ENCODE measurements at places on chromosomes 5 and 9.

GRCh38 chr5:150163547-150164059, 3.0 kb upstream of the CDX1 start:
- DNase-seq: no peak

DNA sequence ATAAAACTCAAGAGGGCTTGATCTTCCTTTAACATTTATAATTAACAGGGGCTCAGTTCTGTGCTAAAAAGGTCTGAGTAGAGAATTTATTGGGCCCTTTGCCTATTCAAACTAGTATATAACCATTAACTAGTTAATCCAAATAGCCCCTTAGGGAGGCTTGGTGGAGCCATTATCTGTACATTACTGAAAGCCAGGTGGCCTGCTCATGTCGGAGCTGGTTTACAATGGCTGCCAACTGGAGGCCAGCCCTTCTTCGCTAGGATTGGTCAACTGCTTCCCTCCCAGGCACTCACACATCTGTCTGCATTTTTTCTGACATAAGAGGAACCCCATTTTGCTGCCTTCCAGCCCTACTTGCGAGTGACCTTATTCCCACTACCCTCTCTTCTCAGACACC, 30.4 kb upstream of the NDFIP1 start:
- no peak for DNase-seq

DNA sequence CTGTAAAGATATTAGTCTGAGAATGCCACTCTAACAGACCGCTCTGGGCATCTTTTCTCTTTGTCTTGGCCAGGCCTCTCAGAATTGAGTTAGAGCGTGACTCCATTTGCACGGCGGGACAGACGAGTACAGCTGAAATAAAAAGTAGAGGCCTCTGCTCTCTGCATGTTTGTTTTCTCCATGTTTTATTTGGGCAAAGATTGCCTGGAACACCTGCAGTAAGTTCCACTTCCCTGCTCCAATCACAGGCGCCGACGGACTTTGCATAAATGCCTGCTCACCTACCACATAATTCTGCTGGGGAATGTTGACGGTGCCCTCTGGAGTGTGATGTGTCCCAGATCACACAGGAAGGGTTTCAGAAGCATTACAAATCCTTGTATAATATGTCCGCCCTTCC, 10.6 kb downstream of the SPOCK1 start:
- DNase-seq: no peak

DNA sequence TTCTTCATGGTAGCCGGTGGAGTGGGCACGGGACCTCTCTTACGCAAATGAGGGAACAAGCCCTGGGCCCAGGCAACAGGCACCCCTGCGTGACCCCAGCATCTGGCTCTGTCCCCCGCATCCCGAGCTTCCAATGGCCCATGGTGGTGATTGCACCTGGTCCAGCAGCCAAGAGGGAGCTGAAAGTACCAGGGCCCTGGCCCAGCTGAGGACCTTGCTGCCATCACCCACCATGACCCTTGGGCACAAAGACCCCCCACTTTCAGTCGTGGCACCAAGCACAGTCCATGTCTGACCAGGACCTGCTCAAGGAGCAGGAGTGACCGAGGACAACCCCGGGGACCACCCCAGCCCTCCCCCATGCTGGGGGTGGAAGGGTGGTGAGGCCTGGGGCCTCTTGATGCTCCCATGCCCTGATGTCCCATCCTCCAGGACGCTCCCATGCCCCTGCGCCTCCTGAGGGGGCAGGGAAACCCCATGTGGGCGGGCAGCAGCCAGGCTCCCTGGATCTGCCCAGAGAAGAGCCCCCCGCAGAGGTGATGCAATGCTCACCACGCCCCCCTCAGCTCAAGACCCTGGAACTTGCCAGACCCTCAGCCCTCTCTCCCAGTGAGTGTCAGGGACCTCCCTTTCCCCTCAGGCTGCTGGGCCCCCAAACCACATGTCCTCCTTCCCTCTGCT, 123.9 kb downstream of the ADAMTS2 start:
- DNase-seq: no peak

- DNase-seq: no peak
Measured at GRCh38 chr9:136533775-136534157, 12.1 kb downstream of the NOTCH1 start.

DNA sequence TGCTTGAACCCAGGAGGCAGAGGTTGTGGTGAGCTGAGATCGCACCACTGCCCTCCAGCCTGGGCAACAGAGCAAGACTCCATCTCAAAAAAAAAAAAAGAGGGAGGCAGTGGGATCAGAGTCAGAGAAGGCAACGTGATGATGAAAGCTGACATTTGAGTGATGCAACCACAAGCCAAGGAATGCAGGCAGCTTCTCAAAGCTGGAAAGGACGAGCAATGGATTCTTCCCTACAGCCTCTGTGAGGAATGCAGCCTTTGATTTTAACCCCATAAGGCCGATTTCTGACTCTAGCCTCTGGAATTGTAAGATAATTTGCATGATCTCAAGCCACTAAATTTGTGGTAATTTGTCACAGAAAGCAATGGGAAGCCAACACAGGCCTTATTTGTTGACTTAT, 9.8 kb downstream of the TGFBI start:
- no peak for DNase-seq

- DNase-seq: no peak
Measured at GRCh38 chr5:40738502-40738901, 17.3 kb downstream of the TTC33 start.

- DNase-seq: no peak
Measured at GRCh38 chr9:4838189-4838546, 45.4 kb downstream of the RCL1 start.

GRCh38 chr9:91664663-91665062, 241.0 kb upstream of the NFIL3 start:
- DNase-seq: no peak

DNA sequence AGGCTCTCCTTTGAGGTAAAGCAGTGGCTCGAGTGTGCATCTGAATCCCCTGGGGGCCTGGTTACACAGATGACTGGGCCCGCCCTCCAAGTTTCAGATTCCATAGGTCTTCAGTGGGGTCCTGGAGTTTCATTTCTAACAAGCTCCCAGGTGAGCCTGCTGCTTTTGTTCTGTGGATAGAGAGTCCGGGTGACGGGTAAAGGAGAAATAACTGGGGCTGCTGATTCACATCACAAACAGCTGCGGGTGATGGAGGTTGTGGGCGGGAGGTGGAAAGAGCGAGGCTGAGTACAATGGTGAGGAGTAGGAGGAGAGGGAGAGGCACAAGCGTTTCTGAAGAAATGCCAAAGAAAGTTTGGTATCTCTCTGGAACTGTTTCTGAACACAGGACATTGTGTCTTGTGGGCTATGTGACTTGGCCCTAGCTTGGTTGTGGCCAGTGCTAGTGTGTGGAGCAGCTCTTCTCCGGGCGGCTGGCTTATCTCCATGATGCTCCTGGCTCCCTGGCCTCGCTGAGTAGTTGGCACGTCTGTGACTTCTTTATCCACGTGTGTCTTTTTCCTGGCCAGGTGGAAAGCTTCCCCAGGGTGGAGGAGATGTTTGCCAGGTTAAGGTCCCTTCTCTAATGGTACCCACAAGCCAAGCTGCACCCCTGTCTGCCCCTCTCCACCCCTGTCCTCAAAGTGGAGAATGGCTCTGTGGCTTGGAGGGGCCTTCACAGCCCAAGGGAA, 61.7 kb downstream of the HSPA4 start:
- DNase-seq: no peak

GRCh38 chr5:92885950-92886349, 695.1 kb downstream of the NR2F1-AS1 start:
- DNase-seq: no peak

- DNase-seq: no peak
Measured at GRCh38 chr9:133889584-133890301, 102.4 kb downstream of the VAV2 start.

DNA sequence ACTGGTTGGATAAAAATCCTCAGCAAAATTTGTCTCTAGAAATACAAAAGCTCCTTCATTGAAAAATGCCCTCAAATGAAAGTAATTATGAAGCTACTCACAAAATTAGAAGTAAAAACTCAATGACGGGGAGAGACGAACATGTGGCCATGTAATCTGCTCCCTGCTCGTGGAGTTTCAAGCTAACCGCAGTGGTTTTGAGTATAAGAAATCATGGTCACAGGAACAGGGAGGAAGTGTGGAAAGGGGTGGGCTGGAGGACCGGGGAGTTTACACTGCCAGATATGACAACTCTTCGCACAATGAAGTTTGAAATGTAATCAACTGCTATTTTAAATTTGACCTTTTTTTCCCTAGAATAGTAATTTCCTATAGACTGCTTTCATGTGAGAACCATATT, 765.4 kb upstream of the DMAC1 start:
- DNase-seq: no peak

- peak; percentile 45 for DNase-seq
Measured at GRCh38 chr9:94065535-94065961, 18.7 kb upstream of the PTPDC1 start.

- no peak for DNase-seq
Measured at GRCh38 chr5:112210430-112211005, 208.6 kb downstream of the EPB41L4A start.

DNA sequence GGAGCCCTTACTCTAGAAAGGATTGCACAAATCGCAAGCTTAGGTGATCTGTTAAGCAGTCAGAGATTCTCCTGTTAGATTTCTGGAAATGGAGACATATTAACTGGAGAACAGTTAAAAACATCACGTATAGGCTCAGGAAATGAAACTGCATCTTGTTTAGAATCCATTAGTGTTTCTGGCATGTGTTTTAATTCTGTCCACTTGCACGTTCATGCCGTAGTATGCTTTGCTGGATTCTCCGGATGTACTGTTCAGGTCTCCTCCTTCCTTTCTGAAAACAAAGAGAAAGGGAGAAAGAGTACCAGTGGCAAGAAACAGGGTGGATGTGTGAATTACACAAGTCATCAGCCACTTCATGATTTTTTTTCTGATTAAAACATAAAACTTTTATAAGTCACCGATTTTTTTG, 2.5 kb upstream of the RGMB start:
- no peak for DNase-seq

DNA sequence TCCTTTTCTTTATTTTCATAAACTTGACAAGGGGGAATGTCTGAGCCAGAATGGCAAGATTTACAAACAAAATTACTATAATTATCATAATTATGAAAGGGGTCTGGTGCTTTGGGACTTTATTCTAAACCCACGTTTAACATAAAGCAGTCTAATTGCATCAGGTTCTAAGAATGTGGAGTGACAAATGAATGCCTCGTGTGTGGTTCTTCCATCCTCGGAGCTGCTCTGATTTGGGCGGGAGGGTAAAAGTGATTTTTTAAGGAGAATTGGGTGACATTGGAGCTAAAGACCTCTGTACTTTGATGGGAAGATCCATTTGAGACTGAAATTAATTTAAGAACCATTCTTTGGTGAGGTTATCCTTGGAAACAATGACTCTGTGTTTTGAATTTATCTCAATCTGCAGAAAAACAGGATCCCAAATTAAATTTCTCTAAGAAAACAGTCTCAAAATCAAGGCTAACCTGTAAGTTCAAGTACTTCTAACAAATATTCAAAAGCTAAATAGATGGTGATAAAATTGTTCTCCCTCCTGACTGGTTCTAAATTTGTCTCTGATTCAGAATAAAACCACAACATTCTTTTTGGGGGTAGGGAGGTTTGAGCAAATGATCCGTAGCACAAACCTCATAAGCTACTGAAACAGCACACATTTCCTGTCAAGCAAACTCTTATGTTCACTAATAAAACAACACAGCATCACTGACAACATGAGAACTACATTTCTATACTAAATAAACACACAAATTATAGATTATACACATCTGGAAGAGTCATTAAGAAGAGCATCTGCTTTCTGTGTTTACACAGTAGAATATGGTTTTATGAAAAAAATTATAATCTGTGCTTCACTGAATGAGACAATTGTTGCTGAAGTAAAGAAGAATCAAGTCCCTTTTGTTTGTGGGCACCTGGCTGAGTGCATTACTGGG, 85.5 kb downstream of the DCP2 start:
- DNase-seq: no peak

DNA sequence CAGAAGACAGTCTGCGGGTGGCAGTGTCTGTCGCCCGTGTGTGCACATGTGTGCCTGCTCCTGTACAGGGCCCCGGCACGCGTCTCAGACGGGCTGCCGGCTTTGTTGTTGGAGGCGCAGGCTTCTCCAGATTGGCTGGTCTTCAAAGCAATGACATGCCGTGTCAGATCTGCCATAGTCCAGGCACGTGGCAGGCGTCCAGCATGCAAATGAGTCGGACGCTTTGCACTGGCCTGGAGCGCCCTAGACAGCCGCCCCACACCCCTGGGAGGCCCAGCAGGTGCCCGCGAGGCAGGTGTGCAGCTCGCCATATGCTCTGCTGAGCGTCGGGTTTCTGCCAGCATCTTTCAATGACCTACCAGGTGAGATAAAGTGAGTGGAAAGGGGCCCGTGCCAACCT, 71.5 kb downstream of the GADD45G start:
- DNase-seq: no peak

DNA sequence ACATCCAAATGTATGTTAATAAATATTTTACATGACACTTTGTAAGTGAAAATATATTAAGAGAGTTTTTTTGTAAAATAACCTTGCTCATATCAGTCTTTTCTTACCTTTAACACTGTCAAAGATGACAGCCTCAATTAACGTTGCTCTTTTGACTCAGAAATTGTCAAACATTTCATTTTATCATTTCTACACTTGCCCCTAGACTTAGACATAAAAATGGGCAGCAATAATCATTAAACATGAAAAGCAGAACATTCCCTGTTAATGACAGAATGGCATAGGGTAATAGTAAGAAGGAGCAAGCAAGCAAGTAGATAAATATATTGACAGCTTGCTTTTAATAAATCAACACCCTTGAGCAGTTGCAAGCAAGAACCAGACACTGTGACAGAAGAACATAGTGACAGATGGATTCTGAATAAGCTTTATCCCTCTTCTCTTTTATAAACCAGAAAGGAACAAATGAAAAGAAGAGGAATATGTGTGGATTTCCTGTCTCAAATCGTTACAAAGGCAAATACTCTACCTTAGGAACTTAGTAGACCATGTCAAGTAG, 796.0 kb upstream of the CHD1 start:
- DNase-seq: no peak

DNA sequence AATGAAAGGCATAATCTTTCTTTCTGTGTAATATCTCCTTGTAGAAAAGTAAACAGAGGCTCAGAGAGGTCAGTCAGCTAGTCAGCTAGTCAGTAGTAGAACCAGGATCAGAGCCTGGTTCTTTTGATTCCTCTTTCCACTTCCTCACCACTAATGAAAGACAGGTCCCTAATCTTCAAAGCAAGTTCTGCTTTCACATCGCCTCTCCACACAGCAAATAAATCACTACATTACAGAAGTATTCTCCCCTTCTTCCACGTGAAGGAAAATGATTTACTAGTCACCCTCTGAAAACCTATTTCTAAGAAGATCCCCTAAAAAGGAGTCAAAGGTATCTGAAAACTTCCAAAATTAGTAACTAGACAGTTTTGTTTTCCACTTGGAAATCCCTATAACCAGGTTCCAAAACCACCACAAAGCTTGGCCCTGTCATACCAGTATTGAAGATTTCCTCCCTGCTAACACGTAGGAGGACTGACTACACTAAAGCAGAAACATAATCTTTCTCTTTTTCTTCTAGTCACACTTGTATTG, 140.5 kb upstream of the TARS1 start:
- DNase-seq: no peak
